ENCODE measurements at places on chromosomes 16 and 17. TPM values are rescaled to one million over a fixed set of nuclear protein-coding genes. Genes with fewer than 3 reads are reported as not detected.

FOXC2 gene
- total RNA-seq: 91.8 TPM

NOG gene
- total RNA-seq: not detected

DNA sequence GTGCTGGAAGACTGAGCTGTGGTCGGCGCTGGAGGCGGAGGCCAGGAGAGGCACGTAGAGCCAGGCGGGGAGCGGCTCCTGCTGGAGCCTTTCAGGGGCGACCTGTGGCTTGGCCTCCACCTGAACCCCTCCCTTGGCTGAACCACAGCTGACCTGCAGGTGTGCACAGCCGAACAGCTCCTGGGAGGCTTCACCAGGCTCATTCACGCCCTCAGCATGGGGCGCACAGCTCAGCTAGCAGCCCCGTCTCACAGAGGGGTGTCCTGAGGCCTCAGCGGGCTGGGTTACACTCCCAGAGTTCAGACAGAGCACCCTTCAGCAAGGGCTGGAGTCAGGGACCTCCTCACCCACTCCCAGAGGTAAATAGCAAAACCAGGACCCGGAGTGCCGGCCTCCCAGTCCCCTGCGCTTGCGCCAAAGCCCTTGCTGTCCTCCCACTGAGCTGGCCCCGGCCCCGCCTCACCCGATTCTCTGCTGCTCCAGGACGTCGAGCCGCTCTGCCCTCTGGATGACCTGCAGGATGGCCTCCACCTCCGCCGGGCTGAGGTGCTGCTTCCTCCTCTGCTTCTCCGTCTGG is 31.7 kb downstream of the RPH3AL start:
- no peak overlapping the region for H3K4me3 ChIP-seq
- DNase-seq: no peak
- H3K36me3 ChIP-seq: peaks cover 3% of the 10 kb centered on the region
- H3K4me1 ChIP-seq: no peaks in the 10 kb centered on the region

GRCh38 chr16:83338941-83339340 is 468.8 kb upstream of the HSBP1 start:
- H3K27ac ChIP-seq: no peak overlapping the region
- no peak for DNase-seq
- peaks cover 26% of the 10 kb centered on the region for H3K4me1 ChIP-seq
- no peaks in the 10 kb centered on the region for H3K36me3 ChIP-seq
- no peak overlapping the region for H3K4me3 ChIP-seq

DNA sequence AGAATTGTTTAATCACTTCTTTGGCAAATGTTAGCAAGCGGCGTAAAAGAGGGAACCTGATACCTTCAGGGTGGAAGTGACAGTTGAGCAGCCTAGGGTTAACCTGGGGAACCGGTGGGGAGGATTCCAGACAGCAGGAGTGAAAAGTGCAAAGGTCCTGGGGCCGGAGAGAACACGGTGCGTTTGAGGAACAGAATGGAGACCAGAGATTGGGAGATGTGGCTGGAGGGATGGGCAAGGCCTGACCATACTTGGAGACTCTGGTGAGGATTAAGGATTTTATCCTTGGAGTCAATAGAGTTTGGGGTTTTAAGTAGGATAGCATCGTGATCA is 2.3 kb upstream of the ZNF500 start:
- H3K27me3 ChIP-seq: no peaks in the 10 kb centered on the region
- no peaks in the 10 kb centered on the region for H3K36me3 ChIP-seq
- peak overlapping the region; percentile 85 for H3K4me3 ChIP-seq
- DNase-seq: no peak
- H3K4me1 ChIP-seq: peaks cover 28% of the 10 kb centered on the region
- H3K27ac ChIP-seq: peak overlapping the region; percentile 19

HOXB2 gene
- total RNA-seq: not detected

GRCh38 chr17:56982312-56982711 is 4.4 kb downstream of the SCPEP1 start:
- no peak overlapping the region for H3K27ac ChIP-seq
- H3K36me3 ChIP-seq: peaks cover 19% of the 10 kb centered on the region
- H3K27me3 ChIP-seq: no peaks in the 10 kb centered on the region
- peak; percentile 69 for DNase-seq
- no peak overlapping the region for H3K4me3 ChIP-seq

TRPV3 gene
- total RNA-seq: 0.50 TPM

VMP1 gene
- total RNA-seq: 468 TPM

Measured in osteocyte (in vitro differentiated cells).